ENCODE measurements at places on chromosomes 4 and X.

DNA sequence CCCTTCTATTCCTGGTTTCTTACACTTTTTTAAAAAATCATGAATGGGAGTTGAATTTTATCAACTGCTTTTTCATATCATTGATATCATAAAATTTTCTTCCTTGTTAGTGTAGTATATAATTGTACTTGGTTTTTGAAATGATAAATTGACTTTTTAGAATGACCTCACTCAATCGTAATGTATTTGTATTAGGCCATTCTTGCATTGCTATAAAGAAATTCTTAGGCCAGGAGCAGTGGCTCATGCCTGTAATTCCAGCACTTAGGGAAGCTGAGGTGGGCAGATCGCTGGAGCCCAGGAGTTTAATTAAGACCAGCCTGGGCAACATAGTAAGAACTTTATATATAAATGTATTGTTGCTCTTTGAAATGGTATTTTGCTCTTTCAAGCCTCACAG is 6.3 kb downstream of the EXOC1 start:
- H3K27ac ChIP-seq: no peak overlapping the region
- no peaks in the 10 kb centered on the region for H3K27me3 ChIP-seq
- H3K4me1 ChIP-seq: peaks cover 7% of the 10 kb centered on the region
- H3K4me3 ChIP-seq: no peak overlapping the region
- no peak for DNase-seq

- H3K36me3 ChIP-seq: no peaks in the 10 kb centered on the region
- H3K4me1 ChIP-seq: no peaks in the 10 kb centered on the region
- H3K27me3 ChIP-seq: no peaks in the 10 kb centered on the region
- H3K4me3 ChIP-seq: no peak overlapping the region
- no peak for DNase-seq
These were observed 16.9 kb downstream of the SPIN2B start for GRCh38 chrX:57104406-57104805.

DNA sequence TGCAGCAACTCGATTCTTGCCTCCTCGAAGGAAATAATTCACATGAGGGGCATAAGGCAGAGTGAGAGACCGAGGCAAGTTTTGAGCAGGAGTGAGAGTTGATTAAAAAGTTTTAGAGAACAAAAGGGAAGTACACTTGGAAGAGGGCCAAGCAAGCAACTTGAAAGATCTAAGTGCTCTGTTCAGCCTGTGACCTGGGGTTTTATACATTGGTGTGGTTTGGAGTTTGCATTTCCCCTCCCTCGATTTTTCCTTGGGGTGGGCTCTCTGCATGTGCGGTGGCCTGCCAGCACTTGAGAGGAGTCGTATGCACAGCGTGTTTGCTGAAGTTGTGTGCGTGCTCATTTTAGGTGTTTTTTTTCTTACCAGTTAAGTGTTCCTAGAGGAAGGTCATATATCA is 356.4 kb downstream of the KLHL4 start:
- H3K4me3 ChIP-seq: no peak overlapping the region
- no peaks in the 10 kb centered on the region for H3K36me3 ChIP-seq
- no peak for DNase-seq
- no peak overlapping the region for H3K27ac ChIP-seq
- H3K27me3 ChIP-seq: no peaks in the 10 kb centered on the region

GRCh38 chr4:34009951-34010350 is 2234.4 kb downstream of the ARAP2 start:
- DNase-seq: no peak
- no peaks in the 10 kb centered on the region for H3K4me1 ChIP-seq
- no peaks in the 10 kb centered on the region for H3K27me3 ChIP-seq
- no peak overlapping the region for H3K27ac ChIP-seq
- no peaks in the 10 kb centered on the region for H3K36me3 ChIP-seq

All from heart right ventricle (tissue), 16 donors.